ENCODE measurements at places on chromosomes 2 and 18.

DNA sequence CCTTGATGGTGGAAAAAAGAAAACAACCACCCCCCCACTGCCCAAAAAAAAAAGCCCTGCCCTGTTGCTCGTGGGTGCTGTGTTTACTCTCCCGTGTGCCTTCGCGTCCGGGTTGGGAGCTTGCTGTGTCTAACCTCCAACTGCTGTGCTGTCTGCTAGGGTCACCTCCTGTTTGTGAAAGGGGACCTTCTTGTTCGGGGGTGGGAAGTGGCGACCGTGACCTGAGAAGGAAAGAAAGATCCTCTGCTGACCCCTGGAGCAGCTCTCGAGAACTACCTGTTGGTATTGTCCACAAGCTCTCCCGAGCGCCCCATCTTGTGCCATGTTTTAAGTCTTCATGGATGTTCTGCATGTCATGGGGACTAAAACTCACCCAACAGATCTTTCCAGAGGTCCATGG, 28.0 kb downstream of the MAL start:
- H3K4me1 ChIP-seq, result no peaks in the 10 kb centered on the region
- no peak overlapping the region for H3K27ac ChIP-seq
- DNase-seq, result no peak
- no peaks in the 10 kb centered on the region for H3K36me3 ChIP-seq

- no peak overlapping the region for H3K4me3 ChIP-seq
- no peaks in the 10 kb centered on the region for H3K4me1 ChIP-seq
- peak overlapping the region; percentile 89 for H3K27ac ChIP-seq
Observed at GRCh38 chr18:48833701-48834412, 116.9 kb downstream of the SMAD7 start.

DNA sequence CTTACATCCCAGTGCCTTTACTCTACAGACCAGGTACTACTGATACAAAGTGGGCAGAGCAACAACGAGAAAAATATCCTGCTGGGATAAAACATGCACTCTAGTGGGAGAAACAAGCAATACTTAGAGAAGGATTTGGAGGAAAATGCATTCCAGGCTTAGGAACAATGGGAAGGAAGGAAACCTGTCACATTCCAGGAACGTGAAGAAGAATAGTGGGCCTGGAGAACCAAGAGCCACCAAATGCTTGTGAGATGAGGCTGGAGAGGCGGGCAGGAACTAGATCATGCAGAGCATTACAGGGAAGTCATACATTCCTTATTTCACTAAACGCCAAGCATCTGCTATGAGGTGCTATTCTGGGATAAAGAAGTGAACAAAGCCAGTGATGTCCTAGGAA, 342.3 kb downstream of the DCC start:
- no peaks in the 10 kb centered on the region for H3K4me1 ChIP-seq
- H3K36me3 ChIP-seq, result no peaks in the 10 kb centered on the region
- no peak overlapping the region for H3K27ac ChIP-seq
- DNase-seq, result no peak

DNA sequence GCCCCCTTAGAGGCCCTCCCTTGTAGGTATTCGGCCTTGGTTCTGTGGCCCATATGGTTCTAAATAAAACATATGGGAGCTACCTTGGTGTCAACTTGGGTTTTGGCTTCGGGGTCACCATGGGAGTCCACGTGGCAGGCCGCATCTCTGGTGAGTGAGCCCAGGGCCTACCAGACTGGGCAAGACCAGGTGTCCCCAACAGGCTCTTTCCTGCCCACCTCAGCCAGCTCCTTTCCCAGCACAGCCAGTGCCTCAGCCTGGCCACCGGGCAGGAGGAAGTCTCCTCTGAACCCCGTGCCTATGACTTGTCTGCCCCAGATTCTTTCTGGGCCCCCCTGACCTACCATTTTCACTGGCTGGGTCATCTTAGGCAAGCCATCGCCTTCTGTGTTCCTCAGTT, 268.8 kb upstream of the TEKT4 start:
- H3K27me3 ChIP-seq, result no peaks in the 10 kb centered on the region
- H3K4me3 ChIP-seq, result no peak overlapping the region
- no peak overlapping the region for H3K27ac ChIP-seq
- no peaks in the 10 kb centered on the region for H3K4me1 ChIP-seq
- H3K36me3 ChIP-seq, result no peaks in the 10 kb centered on the region
- no peak for DNase-seq

GRCh38 chr2:66830881-66831280, 396.0 kb downstream of the MEIS1 start:
- no peak overlapping the region for H3K27ac ChIP-seq
- H3K4me1 ChIP-seq, result no peaks in the 10 kb centered on the region
- H3K36me3 ChIP-seq, result no peaks in the 10 kb centered on the region
- no peak overlapping the region for H3K4me3 ChIP-seq
- no peak for DNase-seq

GRCh38 chr2:166625670-166626069, 131.6 kb upstream of the SCN7A start:
- no peaks in the 10 kb centered on the region for H3K27me3 ChIP-seq
- no peak overlapping the region for H3K27ac ChIP-seq
- no peak for DNase-seq
- H3K36me3 ChIP-seq, result no peaks in the 10 kb centered on the region

- H3K36me3 ChIP-seq, result no peaks in the 10 kb centered on the region
- no peak for DNase-seq
- peaks cover 4% of the 10 kb centered on the region for H3K4me1 ChIP-seq
- H3K4me3 ChIP-seq, result no peak overlapping the region
- no peaks in the 10 kb centered on the region for H3K27me3 ChIP-seq
Observed at GRCh38 chr2:61448229-61448628, 22.7 kb downstream of the USP34 start.

DNA sequence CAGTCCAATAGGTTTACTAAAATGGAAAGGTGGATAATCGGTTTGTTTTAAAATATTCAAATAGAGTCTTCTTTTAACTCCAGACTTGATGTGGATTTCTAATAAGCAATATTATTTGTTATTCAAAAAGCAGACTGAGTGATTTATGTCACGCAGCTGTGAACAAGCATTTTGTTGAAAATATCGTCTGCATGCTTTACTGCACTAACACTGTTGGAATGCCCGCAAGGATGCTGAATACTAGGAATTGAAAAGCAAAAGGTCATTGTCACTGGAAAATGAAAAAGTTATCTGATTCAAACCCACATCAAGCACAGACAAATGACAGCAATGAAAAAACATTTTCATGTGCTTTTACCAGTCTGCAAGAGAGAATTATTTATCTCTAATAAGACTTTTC, 31.1 kb downstream of the CHN1 start:
- no peak for DNase-seq
- H3K4me3 ChIP-seq, result no peak overlapping the region
- no peaks in the 10 kb centered on the region for H3K36me3 ChIP-seq
- no peaks in the 10 kb centered on the region for H3K4me1 ChIP-seq

- no peak overlapping the region for H3K27ac ChIP-seq
- H3K4me1 ChIP-seq, result peaks cover 39% of the 10 kb centered on the region
Observed at GRCh38 chr2:63058921-63059792, 8.5 kb downstream of the OTX1 start.

DNA sequence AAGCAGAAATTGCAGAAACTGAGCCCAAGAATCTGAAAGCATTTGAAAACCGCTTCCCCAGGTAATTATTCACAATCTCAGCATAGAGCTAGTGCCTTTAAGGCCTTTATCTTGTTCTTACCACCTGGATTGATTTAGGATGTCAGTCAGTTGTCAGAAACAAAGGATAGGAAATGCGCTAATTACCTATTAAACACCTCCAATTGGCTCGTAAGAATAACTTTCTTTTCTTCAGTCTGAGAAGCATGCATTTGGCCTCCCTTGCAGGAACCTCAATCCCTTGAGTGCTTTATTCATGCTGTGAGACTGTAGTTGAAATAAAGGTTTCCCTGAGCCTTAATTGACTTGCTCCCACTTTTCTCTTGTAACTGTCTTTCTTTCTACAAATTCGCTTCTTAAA, 400.3 kb upstream of the LRATD1 start:
- H3K4me1 ChIP-seq, result no peaks in the 10 kb centered on the region
- DNase-seq, result no peak
- H3K4me3 ChIP-seq, result no peak overlapping the region
- H3K36me3 ChIP-seq, result no peaks in the 10 kb centered on the region
- no peak overlapping the region for H3K27ac ChIP-seq

DNA sequence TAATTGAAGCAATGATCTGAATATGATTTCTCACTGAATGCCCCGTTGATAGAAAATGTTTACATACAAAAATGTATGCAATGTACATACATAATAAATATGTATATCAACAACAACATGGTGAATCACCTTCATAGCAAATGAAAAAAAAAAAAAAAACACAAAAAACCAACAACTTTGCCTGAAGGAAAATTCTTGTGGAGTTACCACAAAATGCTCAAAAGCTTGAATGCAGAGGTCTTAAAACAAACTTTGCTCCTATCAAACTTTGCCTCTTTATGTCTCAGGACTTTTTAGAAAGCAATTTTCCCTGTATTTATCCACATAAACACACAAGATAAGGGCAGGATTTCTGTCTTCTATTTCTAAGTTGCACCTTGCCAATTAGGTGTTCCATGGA, 92.9 kb upstream of the SIX2 start:
- H3K4me1 ChIP-seq, result no peaks in the 10 kb centered on the region
- H3K4me3 ChIP-seq, result no peak overlapping the region
- H3K27me3 ChIP-seq, result no peaks in the 10 kb centered on the region

DNA sequence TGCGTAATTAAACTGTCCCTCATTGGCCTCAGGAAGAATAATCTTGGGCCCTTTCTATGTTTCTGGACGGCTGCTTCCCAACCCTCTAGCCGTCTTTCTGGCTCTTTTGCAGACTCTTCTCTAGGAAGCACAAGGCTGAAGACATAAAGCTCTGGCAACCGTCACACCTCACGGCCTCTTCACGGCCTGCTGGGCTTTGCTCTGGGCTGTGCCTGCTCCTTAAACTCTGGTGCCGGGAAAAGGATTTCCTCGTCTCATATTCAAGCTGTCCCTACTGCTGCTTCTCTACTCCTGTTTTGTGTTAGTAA, 36.0 kb upstream of the WIPF1 start:
- H3K4me3 ChIP-seq, result peak overlapping the region; percentile 8
- no peaks in the 10 kb centered on the region for H3K27me3 ChIP-seq
- no peaks in the 10 kb centered on the region for H3K4me1 ChIP-seq
- H3K36me3 ChIP-seq, result no peaks in the 10 kb centered on the region

GRCh38 chr2:51220080-51220479, 188.1 kb upstream of the NRXN1 start:
- DNase-seq, result no peak
- H3K36me3 ChIP-seq, result no peaks in the 10 kb centered on the region
- H3K4me3 ChIP-seq, result no peak overlapping the region

GRCh38 chr18:9130806-9131205, 5.8 kb upstream of the ANKRD12 start:
- H3K4me3 ChIP-seq, result no peak overlapping the region
- H3K4me1 ChIP-seq, result no peaks in the 10 kb centered on the region
- H3K27ac ChIP-seq, result no peak overlapping the region
- DNase-seq, result no peak
- H3K36me3 ChIP-seq, result peaks cover 12% of the 10 kb centered on the region
- H3K27me3 ChIP-seq, result no peaks in the 10 kb centered on the region

GRCh38 chr2:217636578-217636977, 366.2 kb downstream of the TNS1 start:
- H3K27ac ChIP-seq, result no peak overlapping the region
- DNase-seq, result no peak
- no peak overlapping the region for H3K4me3 ChIP-seq
- H3K27me3 ChIP-seq, result no peaks in the 10 kb centered on the region
- H3K4me1 ChIP-seq, result no peaks in the 10 kb centered on the region

DNA sequence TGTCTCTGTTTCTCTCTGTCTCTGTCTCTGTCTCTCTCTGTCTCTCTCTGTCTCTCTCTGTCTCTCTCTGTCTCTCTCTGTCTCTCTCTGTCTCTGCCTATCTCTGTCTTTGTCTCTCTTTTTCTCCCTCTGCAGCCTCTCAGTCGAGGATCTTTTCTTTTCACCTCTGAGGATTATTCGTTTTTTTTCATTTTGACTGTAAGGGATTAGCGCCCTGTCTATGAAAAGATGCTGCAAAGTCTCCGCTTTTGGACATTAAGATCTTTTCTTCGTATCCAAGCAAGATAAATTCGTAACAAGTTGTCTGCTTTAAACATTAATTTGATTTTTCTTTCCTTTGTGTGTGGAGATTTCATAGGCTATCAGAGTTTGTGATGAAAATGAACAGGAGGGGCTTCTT, 191.2 kb upstream of the TPO start:
- no peak for DNase-seq
- H3K36me3 ChIP-seq, result no peaks in the 10 kb centered on the region
- H3K4me3 ChIP-seq, result no peak overlapping the region
- H3K27ac ChIP-seq, result no peak overlapping the region
- H3K4me1 ChIP-seq, result no peaks in the 10 kb centered on the region
- H3K27me3 ChIP-seq, result peaks cover 15% of the 10 kb centered on the region

DNA sequence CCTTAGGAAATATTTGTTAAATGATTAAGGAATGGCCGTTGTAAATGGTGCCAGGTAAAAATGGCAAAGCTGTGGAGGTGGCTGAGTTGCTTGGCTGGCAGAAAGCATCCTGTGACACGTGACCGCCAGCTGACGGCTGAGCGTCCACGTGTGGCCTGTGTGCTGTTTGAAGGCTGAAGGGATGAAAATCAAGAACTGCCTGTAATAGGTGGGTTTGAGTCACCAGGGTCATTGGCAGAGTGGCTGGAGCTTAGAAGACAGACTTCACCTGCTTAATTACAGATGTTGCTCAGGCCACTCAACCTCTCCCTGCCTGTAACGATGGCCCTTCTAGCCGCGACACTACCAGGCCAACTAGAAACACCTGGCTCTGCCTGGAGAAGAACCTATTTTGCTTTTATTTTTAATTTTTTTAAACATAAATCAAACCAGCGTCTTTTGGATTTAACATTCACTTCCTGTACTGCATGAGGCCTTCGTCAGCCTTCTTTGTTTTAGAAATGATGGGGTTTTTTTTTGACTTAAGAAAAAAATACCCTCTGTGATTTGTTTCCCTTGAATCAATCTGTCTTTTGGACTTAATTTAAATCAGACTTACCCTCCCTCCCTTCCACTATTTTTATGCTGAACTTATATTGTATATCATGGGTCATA, 206.5 kb downstream of the PRKCE start:
- no peaks in the 10 kb centered on the region for H3K27me3 ChIP-seq
- H3K4me3 ChIP-seq, result no peak overlapping the region
- DNase-seq, result no peak
- H3K27ac ChIP-seq, result no peak overlapping the region
- H3K4me1 ChIP-seq, result peaks cover 14% of the 10 kb centered on the region

- DNase-seq, result no peak
- no peaks in the 10 kb centered on the region for H3K4me1 ChIP-seq
- no peak overlapping the region for H3K27ac ChIP-seq
- no peaks in the 10 kb centered on the region for H3K27me3 ChIP-seq
- no peaks in the 10 kb centered on the region for H3K36me3 ChIP-seq
- H3K4me3 ChIP-seq, result no peak overlapping the region
Observed at GRCh38 chr18:48460929-48461583, 51.9 kb upstream of the ZBTB7C start.

- no peaks in the 10 kb centered on the region for H3K36me3 ChIP-seq
- H3K27me3 ChIP-seq, result no peaks in the 10 kb centered on the region
- H3K27ac ChIP-seq, result no peak overlapping the region
Observed at GRCh38 chr18:55998071-55998522, 410.1 kb upstream of the TCF4 start.

DNA sequence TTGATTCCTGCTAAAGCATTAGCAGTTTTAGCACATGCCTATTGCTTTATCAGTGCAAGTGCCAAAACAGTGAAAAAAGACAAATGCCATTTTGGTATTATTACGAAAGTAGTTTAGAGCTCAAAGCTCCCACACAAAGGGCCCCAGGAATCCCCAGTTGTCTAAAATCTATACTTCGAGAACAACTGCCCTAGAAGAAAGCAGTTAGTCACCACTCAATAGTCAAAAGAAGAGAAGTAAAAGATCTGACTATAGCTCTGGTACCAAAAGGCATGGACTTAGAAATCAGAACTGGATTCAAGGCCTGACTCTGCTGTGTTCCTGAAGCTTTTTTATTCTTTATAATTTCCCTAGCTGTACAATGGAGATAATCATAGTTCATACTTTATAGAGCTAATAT, 21.8 kb downstream of the SCN3A start:
- no peaks in the 10 kb centered on the region for H3K36me3 ChIP-seq
- no peak overlapping the region for H3K4me3 ChIP-seq
- no peak for DNase-seq
- H3K4me1 ChIP-seq, result no peaks in the 10 kb centered on the region
- H3K27ac ChIP-seq, result no peak overlapping the region

All from tibial artery (tissue), 4 donors.